ENCODE measurements at places on chromosomes 7 and 10. TPM values are rescaled to one million over a fixed set of nuclear protein-coding genes. Genes with fewer than 3 reads are reported as not detected.

Gene ARF5
- total RNA-seq, result 116 TPM

Gene LIPJ
- total RNA-seq, result not detected

Gene HOXA5
- total RNA-seq, result 0.66 TPM

Gene CNTNAP2
- under 0.01 TPM for total RNA-seq

Gene CALD1
- 609 TPM for total RNA-seq

Gene SH2B2
- 2.0 TPM for total RNA-seq

Gene PHF14
- total RNA-seq, result 28.0 TPM

Gene METTL2B
- 40.0 TPM for total RNA-seq

Gene SYT15
- not detected for total RNA-seq

Gene ABCB1
- 0.50 TPM for total RNA-seq

Gene TUBB8
- not detected for total RNA-seq

Gene ANLN
- 194 TPM for total RNA-seq

Gene UCMA
- total RNA-seq, result not detected

Gene HABP2
- not detected for total RNA-seq

Gene SLC13A4
- total RNA-seq, result under 0.01 TPM

Gene PAPOLB
- total RNA-seq, result 0.12 TPM

Gene CTAGE6
- total RNA-seq, result 0.44 TPM

Gene CPEB3
- 0.55 TPM for total RNA-seq

Gene LRRC17
- 37.5 TPM for total RNA-seq

Gene SEMA3A
- 113 TPM for total RNA-seq

Gene SLC26A4
- total RNA-seq, result 0.44 TPM

Gene EVX1
- not detected for total RNA-seq

Gene TMEM184A
- total RNA-seq, result 0.11 TPM

Gene RNLS
- total RNA-seq, result 10.2 TPM

Gene AKR1C4
- total RNA-seq, result not detected

Gene SFR1
- 10.4 TPM for total RNA-seq

Gene TSPAN13
- total RNA-seq, result 9.7 TPM

Gene DMBT1
- total RNA-seq, result under 0.01 TPM

Gene STK17A
- 54.9 TPM for total RNA-seq

Gene PODXL
- 3.2 TPM for total RNA-seq

Gene ABCC2
- 0.75 TPM for total RNA-seq

Gene NUTM2B
- total RNA-seq, result 0.37 TPM

Gene CRTAC1
- total RNA-seq, result not detected

Gene CPA2
- total RNA-seq, result not detected

Gene TAS2R38
- total RNA-seq, result not detected

Gene CHPF2
- 60.8 TPM for total RNA-seq

Gene ACTL6B
- total RNA-seq, result not detected

Gene CALML3
- not detected for total RNA-seq

Gene UNCX
- not detected for total RNA-seq

Gene ADAMTS14
- 4.0 TPM for total RNA-seq

Measured in uterine smooth muscle cell (primary cell).